ENCODE measurements at places on chromosomes 4 and X. TPM values are rescaled to one million over a fixed set of nuclear protein-coding genes. Genes with fewer than 3 reads are reported as not detected.

DNA sequence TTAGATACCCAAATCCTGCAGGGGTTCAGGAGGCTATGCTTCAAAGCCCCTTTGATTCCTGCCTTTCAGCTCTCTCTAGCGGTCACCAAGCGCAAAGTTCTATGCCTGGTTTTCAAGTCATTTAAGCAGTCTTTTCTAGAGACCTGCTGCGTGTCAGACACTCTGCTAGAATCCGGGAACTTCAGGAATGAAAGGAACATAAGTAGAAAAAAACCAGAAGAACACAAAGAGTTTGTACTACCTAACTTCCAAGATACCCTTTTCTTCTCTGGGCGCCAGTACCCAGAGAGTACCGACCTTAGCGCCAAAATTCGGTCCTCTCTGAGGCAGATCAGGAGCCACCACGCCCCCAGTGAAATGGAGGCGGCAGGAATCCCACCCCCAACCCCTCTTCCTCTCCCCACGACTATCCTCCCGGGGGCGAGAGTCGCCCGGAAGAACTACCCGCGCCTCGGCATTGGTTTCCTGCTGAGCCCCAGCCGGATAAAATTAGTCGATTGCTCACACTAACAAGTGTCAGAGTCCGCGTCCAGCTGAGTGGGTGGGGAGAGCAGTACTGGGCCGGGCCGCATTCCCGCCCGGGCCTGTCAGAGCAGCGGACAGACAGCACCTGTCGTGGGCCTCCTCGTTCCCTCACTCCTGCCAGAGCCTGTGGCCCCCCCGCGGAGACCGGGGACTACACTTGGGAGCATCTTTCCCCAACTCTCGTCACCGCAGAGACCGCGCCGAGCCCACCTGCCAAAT lies 78.8 kb downstream of the RLIM start:
- peak; percentile 2 for DNase-seq
- peak overlapping the region; percentile 73 for H3K4me3 ChIP-seq
- peak overlapping the region; percentile 68 for H3K27ac ChIP-seq

DNA sequence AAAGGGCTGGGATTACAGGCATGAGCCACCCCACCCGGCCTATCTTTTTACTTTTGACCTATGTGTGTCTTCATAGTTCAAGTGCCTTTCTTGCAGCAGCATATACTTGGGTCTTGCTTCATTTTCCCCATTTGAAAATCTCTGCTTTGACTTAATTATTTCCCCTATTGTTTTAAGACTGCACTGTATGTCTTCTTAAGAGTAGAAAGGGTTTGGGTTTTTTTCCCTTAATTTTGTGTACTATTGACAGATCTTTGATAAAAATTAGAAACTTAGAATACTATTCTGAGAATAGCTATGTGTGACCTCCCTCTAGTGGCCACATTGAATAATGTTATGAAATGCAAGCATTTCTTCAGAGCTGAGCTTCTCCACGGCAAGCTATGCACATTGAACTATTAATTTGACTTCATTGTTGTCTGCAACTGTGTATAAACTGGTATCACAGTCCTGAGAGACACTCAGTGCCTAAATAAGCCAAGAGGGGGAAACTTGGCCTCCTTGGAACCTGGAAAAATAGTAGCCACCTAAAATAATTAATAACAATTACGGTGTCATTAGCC lies 8.7 kb upstream of the SLC25A4 start:
- H3K4me1 ChIP-seq: no peaks in the 10 kb centered on the region
- no peak for DNase-seq
- no peak overlapping the region for H3K4me3 ChIP-seq

ARR3 gene
- not detected for total RNA-seq

- peaks cover 5% of the 10 kb centered on the region for H3K27me3 ChIP-seq
- H3K36me3 ChIP-seq: no peaks in the 10 kb centered on the region
- no peaks in the 10 kb centered on the region for H3K4me1 ChIP-seq
- H3K27ac ChIP-seq: no peak overlapping the region
- no peak overlapping the region for H3K4me3 ChIP-seq
- no peak for DNase-seq
Measured at GRCh38 chr4:74534121-74534520, 89.2 kb downstream of the AREG start.

GRCh38 chr4:71635139-71635748 lies 148.6 kb downstream of the GC start:
- no peaks in the 10 kb centered on the region for H3K27me3 ChIP-seq
- DNase-seq: no peak
- H3K27ac ChIP-seq: no peak overlapping the region
- no peak overlapping the region for H3K4me3 ChIP-seq

DNA sequence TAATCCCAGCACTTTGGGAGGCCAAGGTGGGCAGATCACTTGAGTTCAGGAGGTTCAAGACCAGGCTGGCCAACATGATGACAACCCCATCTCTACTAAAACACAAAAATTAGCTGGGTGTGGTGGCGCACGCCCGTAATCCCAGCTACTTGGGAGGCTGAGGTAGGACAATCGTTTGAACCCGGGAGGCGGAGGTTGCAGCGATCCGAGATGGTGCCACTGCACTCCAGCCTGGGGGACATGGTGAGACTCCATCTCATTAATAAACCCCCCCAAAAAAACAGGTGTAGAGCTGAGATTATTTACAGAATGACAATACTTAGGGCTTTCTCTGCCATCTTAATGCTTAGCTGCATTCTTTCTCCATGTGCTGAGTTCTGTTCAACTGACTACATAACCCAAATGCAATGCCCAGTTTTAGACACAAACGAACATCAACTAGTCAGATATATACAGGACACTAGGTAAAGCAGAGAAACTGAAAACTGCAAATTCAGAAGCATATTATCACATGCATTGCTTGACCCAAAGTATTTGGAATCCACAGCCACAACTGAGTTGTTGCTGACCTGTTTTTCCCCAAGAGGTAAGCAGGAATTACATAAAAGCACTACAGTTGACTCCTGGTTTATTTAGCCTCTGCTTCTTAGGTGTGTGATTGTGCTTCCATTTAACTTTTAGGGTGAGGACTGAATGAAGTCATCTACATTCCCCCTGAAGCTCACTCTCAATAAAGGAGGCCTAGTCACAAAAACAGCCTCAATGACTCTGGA lies 12.1 kb downstream of the RBMX start:
- H3K4me1 ChIP-seq: peaks cover 33% of the 10 kb centered on the region
- no peak overlapping the region for H3K4me3 ChIP-seq
- DNase-seq: no peak
- H3K36me3 ChIP-seq: peaks cover 43% of the 10 kb centered on the region
- peak overlapping the region; percentile 21 for H3K27ac ChIP-seq

GAGE2A gene
- total RNA-seq: not detected

GRCh38 chr4:142708231-142708630 lies 137.9 kb downstream of the INPP4B start:
- no peak for DNase-seq
- H3K27me3 ChIP-seq: no peaks in the 10 kb centered on the region
- no peak overlapping the region for H3K4me3 ChIP-seq
- peak overlapping the region; percentile 8 for H3K27ac ChIP-seq

- no peaks in the 10 kb centered on the region for H3K36me3 ChIP-seq
- no peak overlapping the region for H3K27ac ChIP-seq
- H3K4me3 ChIP-seq: no peak overlapping the region
- no peak for DNase-seq
- H3K4me1 ChIP-seq: no peaks in the 10 kb centered on the region
Measured at GRCh38 chr4:34720571-34720970, 1523.7 kb downstream of the ARAP2 start.

DNA sequence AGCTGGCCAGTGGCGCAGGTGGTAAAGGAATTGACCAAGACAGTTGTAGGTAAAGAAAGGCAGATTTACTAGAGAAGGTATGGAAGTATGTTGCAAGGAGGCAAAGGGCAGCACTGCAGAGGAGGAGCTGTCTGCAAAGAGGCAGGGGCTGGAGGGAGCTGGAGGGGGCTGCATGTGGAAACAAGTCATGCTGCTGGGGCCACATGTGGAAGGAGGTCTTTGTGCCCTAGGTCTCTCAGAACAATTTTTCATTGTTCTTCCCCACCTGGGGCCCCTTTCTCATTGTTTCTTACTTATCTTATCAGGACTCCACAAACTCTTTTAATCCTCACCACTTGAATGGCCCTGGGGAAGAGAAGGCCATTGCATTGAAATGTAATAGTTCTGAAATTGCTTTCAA lies 144.8 kb upstream of the PLAC1 start:
- peaks cover 24% of the 10 kb centered on the region for H3K4me1 ChIP-seq
- no peak overlapping the region for H3K27ac ChIP-seq
- H3K4me3 ChIP-seq: no peak overlapping the region
- no peak for DNase-seq

GRCh38 chr4:189200353-189200752 lies 740.3 kb upstream of the FRG1 start:
- no peak for DNase-seq
- H3K27me3 ChIP-seq: peaks cover 3% of the 10 kb centered on the region
- H3K4me1 ChIP-seq: peaks cover 21% of the 10 kb centered on the region
- no peak overlapping the region for H3K27ac ChIP-seq
- no peaks in the 10 kb centered on the region for H3K36me3 ChIP-seq

DNA sequence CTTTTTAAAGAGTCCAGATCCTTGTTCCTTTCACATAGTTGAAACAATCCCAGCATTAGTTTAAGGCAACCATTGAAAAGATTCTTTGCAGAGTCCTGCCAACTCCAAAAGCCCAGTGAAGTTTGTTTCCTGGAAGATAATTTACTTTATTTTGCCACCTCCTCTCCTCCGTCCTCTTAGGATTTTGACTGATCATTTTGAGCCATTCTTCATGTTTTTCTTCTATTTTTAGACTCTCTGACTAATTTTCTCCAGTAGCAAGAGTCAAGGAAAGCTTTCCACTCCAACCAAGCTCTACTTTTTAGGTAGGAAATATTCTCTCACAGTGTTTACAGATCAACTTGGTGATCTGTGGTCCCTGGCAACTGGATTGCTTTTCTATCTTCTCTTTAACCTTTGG lies 10.3 kb downstream of the NCBP2L start:
- DNase-seq: no peak
- peaks cover 11% of the 10 kb centered on the region for H3K27me3 ChIP-seq
- H3K36me3 ChIP-seq: no peaks in the 10 kb centered on the region
- H3K4me1 ChIP-seq: no peaks in the 10 kb centered on the region
- no peak overlapping the region for H3K27ac ChIP-seq

PABPC4L gene
- total RNA-seq: not detected

- no peaks in the 10 kb centered on the region for H3K27me3 ChIP-seq
- no peak overlapping the region for H3K27ac ChIP-seq
- no peak overlapping the region for H3K4me3 ChIP-seq
- peak; percentile 52 for DNase-seq
Measured at GRCh38 chrX:40651620-40652223, 4.4 kb upstream of the CXorf38 start.

Data from activated T-helper 1 cell treated with anti-CD3 and anti-CD28 coated beads, Interleukin-12 subunit alpha, Interleukin-12 subunit beta, Interleukin-2, Interleukin-4 antibody, amounts not matched to agents 30 ng/mL and 10 ng/mL and 1 ng/mL, durations not matched to agents 14 hours and 24 hours and 36 hours (primary cell).